SK-N-SH (cell line): ENCODE measurements at places on chromosomes 4 and X. TPM values are rescaled to one million over a fixed set of nuclear protein-coding genes. Genes with fewer than 3 reads are reported as not detected.

GRCh38 chr4:94305466-94306225 is 37.0 kb downstream of the HPGDS start:
- no peak for DNase-seq

GRCh38 chrX:12170755-12171154 is 32.5 kb downstream of the FRMPD4 start:
- no peak for DNase-seq

- DNase-seq, result no peak
Measured at GRCh38 chr4:182937268-182938204, 20.4 kb upstream of the DCTD start.

DNA sequence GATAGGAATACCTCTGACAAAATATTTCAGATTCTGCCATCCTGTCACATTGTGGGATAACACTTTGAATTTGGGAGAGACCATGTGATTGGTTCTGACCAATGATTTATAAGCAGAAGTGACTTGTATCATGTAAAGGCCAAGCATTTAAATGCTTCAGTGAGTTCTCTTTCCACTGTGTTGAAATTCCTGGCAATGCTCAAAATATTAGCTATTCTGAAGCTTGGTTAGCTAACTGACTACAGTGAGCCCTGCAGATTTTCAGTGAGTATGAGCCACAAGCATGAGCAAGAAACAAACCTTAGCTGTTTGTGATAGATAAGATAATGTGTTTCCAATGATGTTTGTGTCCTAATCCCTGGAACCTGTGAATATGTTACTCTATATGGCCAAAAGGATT is 562.8 kb upstream of the AADAT start:
- no peak for DNase-seq

The CCNI gene
- 56.8 and 61.8 TPM in 2 replicates for polyA plus RNA-seq

The TBC1D9 gene
- 13.5 and 16.1 TPM in 2 replicates for polyA plus RNA-seq

The FAM149A gene
- polyA plus RNA-seq, result 0.21 and 0.38 TPM in 2 replicates
